Activated naive CD8-positive, alpha-beta T cell treated with anti-CD3 and anti-CD28 coated beads, Interleukin-2, amount 50 U/mL, for 16 hours (primary cell): ENCODE measurements at places on chromosomes 1 and 21.

GRCh38 chr1:67001682-67002425 is 52.1 kb downstream of the SLC35D1 start:
- no peak for DNase-seq

GRCh38 chr21:16084776-16085364 is 355.1 kb downstream of the USP25 start:
- DNase-seq = no peak

- DNase-seq = no peak
Observed at GRCh38 chr1:108049178-108049819, 84.3 kb upstream of the VAV3 start.

DNA sequence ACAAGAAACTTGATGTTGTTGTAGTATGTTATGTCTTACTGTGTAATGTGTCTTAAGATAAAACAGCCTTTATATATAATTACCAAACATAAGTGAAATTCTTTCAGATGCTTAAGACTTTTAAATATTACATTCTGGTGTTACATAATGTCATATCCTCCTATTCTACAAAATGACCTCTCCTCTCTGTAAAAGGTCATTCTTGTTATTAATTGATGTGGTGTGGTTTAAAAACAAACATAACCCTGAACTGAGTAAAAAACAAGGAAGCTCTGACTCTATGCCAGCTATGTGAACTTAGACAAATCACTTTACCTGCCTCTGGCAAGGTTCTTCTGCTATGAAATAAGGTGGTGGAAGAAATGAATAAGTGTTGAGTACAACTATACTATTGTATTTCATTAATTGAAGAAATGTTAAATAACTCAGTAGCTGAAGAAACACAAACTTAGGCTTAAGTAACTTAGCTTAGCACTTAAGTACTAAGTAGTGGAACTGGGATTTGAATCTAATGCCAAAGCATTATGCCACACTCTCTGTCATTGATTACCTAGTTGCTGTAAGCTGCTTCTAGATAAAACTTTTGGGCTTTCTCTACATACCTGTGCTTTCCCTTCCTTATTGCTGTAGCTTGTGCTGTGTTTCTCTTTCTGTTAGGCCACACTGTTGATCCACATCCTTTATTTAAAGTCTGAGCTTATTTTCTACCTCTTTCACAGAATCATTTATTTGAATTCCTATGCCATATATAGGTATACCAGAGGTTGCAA is 859 bp upstream of the ANGPTL1 start:
- DNase-seq = no peak

- DNase-seq = no peak
Observed at GRCh38 chr21:18373606-18374005, 30.0 kb downstream of the TMPRSS15 start.

GRCh38 chr1:108502138-108502537 is 52.0 kb downstream of the NBPF6 start:
- DNase-seq = no peak

DNA sequence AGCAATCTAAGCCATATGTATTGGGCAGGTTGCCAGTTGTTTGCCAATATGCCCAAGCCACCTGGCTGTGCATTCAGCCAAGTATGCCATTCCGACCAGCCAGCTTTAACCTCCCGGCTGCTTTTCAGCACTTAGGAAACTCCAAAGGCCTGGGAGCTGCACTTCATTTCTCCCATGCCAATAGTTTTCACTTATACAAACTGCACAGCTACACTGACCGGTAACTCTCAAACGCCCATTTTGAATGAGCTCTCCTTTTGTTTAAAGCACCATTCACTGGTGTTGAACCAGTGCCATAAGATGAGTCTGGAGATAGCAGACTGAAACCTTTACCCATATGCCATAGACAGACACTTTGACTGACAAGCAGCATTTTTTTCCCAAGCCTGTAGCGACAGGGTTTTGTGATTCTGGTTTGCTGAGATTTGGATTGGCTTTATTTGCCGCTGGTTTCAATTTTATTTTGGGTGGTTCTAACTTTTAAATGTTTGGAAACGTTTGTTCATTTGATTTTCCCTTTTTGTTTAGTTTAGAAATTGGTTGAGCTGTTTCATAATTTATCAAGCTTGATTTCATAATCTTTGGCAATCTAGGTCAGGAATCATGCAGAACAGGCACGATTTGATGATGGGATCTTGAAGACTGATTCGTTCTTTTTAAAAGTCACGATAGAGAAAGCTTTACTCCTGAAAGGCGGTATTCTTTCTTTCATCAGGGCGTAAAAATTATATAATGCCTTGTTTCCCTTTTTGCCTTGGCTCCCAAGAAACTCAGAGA is 144.6 kb downstream of the NFIA start:
- DNase-seq = no peak

- no peak for DNase-seq
Observed at GRCh38 chr21:30257773-30258172, 25.0 kb downstream of the KRTAP24-1 start.

- no peak for DNase-seq
Observed at GRCh38 chr1:3459051-3459908, 4.8 kb downstream of the ARHGEF16 start.

GRCh38 chr1:95086949-95087533 is 14.3 kb upstream of the ALG14 start:
- DNase-seq = no peak

DNA sequence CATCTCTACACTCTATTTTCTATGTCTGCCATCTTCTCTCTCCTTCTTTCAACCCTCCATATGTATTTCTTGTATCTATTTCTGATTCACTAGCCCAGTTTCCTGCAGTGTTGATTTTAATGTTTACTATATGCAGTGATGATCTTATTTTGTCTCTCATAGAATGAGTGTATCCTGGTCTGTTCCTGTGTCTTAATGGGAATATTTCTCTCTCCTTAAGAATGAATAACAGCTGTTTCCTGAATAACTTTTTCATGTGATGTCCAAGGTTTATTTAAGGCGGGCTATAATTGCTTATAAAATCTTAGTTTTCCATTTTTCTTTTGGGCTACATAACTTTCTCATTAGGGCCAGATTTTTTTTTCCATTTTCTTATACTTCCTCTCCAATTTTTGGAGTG is 144.5 kb downstream of the C1orf21 start:
- DNase-seq = no peak

GRCh38 chr21:21971384-21971783 is 973.2 kb downstream of the NCAM2 start:
- no peak for DNase-seq

DNA sequence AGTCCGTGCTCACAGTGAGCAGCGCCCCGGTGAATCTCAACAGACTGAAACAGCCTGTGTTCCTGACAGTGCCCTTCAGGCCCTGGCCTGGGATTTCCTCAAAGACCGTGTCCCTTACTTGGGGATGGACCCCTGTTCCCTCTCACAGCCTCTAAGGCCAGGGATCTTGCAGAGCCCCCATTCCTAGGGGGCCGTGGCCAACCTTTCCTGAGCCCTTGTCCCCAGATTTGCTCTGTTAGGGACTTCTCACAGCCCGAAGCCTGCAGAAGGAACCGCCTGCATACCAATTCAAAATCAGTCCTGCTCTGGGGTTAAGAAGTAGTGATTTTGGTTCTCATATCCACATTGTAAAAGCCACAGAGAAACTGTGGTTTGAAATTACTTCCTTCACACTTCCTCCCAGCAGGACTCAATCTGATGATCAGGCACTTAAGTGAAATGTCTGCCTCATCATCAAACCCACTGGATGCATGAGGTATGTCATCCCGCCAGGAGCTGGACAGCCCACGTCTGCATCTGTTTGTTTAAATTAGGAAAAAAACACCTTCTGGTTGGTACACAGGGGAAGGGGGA is 14.9 kb downstream of the ABCA4 start:
- no peak for DNase-seq

DNA sequence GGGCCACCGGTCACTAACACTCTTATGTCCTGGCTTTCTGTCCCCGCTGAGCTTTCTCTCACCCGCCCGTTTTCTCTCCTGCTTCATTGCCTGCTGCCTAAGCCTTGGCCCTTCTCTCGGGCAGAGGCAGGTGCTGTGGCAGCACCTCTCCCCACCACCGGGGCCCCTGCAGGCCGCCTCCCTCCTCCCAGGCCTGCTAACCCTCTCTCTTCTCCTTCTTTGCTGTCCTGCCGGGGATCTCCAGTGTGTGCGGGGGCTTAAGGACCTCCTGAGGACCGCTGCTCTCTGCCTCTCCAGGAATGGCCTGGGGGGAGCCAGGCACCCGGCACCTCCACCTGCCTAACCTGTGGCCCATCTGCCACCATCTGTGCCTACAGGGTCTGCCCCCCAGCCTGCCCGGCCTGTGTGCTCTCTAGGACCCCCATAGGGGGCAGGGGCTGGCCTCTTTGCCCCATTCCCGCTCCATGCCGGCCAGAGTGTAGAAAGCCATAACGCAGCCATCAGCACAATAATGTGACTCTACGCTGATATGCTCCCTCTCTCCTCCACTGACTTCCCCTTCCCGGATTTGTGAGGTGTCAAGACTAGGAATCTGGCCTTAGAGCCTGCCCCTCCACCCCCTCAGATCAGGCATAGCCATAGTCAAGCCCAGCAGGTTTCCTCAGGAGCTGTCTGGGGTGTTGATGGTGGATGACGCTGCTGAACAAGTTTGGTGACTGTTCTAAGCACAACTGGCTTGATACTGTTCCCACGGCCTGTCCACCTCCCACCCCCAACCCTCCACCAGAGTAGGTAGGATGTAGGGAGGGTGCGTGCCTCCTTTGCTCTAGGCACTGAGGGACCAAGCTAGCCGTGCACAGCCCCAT is 6.1 kb upstream of the SFN start:
- no peak for DNase-seq
